ENCODE measurements at places on chromosomes 3 and 15. TPM values are rescaled to one million over a fixed set of nuclear protein-coding genes. Genes with fewer than 3 reads are reported as not detected.

DNA sequence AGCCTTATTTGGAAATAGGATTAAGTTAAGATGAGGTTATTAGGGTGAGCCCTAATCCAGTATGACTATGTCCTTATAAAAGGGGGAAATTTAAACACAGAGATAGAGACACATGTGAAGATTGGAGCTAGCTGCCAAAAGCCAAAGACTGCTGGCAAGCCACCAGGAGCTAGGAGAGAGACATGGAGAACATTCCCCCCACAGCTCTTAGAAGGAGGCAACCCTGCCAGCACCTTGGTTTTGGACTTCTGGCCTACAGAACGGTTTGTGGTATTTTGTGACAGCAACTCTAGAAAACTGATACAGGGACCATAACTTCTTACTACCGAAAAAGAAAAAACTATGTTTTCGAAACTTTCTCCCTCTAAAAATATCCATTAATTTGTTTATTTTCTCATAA lies 245.3 kb upstream of the RARB start:
- no peaks in the 10 kb centered on the region for H3K4me1 ChIP-seq
- no peaks in the 10 kb centered on the region for H3K36me3 ChIP-seq
- no peaks in the 10 kb centered on the region for H3K27me3 ChIP-seq
- no peak overlapping the region for H3K27ac ChIP-seq

DNA sequence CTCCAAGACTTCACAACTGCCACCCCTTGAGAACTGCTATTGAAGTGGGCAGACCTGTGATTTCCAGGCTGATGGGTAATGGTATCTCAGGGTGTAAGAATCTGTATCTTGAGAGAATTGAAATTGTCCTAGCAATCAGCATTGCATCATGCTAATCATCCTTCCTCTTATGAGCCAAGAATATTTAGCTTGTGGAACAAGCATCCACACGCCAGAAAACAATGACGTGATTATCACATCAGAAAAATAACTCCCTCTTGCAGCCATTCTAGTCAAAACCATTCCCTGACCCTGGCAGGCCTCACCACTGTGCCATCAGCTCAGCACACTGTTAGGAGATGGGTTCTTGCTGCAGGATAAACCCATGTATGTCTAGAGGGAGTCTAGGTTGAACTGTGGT lies 6.7 kb downstream of the BCL2L10 start:
- no peak for DNase-seq
- no peak overlapping the region for H3K27ac ChIP-seq
- H3K4me1 ChIP-seq = peaks cover 20% of the 10 kb centered on the region
- H3K36me3 ChIP-seq = no peaks in the 10 kb centered on the region
- H3K27me3 ChIP-seq = peaks cover 20% of the 10 kb centered on the region

DNA sequence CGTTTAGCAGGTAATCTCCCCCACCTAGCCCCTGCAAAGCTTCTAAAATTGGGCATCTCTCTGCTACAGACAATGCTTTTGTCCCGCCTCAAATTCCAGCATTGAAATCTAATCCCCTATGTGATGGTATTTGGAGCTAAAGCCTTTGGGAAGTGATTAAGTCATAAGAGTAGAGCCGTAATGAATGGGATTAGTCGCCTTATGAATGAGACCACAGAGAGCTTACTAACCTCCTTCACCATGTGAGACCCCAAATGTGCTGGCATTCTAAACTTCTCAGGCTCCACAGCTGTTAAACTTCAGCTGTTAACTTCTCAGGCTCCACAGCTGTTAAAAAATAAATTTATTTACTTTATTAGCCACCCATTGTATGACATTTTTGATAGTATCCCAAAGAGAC lies 374.2 kb upstream of the BCHE start:
- no peaks in the 10 kb centered on the region for H3K27me3 ChIP-seq
- DNase-seq = no peak
- no peaks in the 10 kb centered on the region for H3K36me3 ChIP-seq
- no peak overlapping the region for H3K4me3 ChIP-seq
- no peaks in the 10 kb centered on the region for H3K4me1 ChIP-seq

- DNase-seq = no peak
- no peaks in the 10 kb centered on the region for H3K36me3 ChIP-seq
- peaks cover 2% of the 10 kb centered on the region for H3K4me1 ChIP-seq
- no peak overlapping the region for H3K4me3 ChIP-seq
These were observed 16.7 kb upstream of the PIGZ start for GRCh38 chr3:196985298-196985697.

DNA sequence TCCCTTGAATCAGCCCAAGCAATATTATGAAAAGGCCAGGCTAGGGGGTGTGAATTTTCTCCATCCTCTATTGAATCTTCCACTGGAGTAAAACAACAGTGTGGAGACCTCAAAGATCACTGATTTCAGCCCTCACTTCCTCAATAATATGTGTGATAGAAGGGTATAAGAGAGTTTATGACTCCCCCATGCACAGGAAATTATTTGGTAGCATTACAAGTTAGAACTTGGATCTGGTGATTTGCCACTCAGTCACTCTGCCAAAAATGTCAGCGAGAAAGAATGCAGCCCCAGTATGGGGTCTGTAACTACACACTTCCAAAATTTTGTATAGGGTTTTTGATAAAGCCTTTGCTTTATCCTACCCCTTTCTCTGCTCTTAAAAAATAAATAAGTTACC lies 81.0 kb upstream of the KCNMB2 start:
- DNase-seq = no peak
- H3K4me1 ChIP-seq = no peaks in the 10 kb centered on the region
- no peak overlapping the region for H3K4me3 ChIP-seq
- no peak overlapping the region for H3K27ac ChIP-seq

DNA sequence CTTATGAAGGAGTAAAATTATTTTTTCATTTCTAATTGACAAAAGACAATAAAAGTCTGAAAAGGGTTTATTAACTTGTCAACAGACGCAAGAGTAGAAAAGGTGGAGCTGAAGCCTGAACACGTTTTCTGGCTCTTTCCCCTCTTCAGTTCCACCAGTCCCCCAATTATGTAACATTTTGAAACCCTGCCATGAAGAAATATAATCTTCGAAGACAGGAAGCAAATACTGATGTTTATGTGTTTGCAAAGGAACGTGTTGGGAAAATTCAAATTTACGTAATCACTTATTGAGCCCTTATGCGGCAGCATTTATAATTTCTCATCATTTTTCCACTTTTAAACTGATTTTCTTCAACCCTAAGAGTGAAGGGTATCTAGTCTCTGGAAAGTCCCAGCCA lies 767 bp downstream of the AP3S2 start:
- H3K36me3 ChIP-seq = peaks cover 8% of the 10 kb centered on the region
- H3K27me3 ChIP-seq = no peaks in the 10 kb centered on the region
- H3K4me3 ChIP-seq = peak overlapping the region; percentile 98
- peaks cover 16% of the 10 kb centered on the region for H3K4me1 ChIP-seq

GRCh38 chr15:90903733-90904536 lies 833 bp downstream of the MAN2A2 start:
- peak overlapping the region; percentile 78 for H3K4me3 ChIP-seq
- no peaks in the 10 kb centered on the region for H3K27me3 ChIP-seq
- peaks cover 12% of the 10 kb centered on the region for H3K36me3 ChIP-seq

- H3K4me1 ChIP-seq = peaks cover 26% of the 10 kb centered on the region
- no peak for DNase-seq
- no peak overlapping the region for H3K27ac ChIP-seq
- no peaks in the 10 kb centered on the region for H3K27me3 ChIP-seq
These were observed 2.4 kb downstream of the HYAL3 start for GRCh38 chr3:50296721-50297383.

DNA sequence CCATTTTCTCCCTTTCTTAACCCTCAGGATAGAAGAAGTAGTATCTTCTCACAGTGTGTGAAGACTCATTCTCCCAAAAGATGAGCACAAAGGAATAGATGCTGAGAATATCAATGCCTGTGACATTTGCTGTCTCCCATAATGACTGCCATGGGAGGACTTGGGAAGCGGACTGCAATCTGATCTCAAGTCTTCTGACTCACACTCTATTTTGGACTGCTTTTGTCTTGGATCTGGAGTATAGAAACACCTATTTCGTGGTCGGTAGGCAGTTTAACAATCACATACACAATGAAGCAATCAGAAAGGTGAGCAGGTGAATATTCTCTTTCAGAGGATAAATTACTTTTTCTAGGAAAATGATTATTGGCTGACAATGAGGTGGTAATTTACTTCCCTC lies 852.0 kb downstream of the FHIT start:
- H3K36me3 ChIP-seq = no peaks in the 10 kb centered on the region
- DNase-seq = no peak
- H3K4me1 ChIP-seq = no peaks in the 10 kb centered on the region

DNA sequence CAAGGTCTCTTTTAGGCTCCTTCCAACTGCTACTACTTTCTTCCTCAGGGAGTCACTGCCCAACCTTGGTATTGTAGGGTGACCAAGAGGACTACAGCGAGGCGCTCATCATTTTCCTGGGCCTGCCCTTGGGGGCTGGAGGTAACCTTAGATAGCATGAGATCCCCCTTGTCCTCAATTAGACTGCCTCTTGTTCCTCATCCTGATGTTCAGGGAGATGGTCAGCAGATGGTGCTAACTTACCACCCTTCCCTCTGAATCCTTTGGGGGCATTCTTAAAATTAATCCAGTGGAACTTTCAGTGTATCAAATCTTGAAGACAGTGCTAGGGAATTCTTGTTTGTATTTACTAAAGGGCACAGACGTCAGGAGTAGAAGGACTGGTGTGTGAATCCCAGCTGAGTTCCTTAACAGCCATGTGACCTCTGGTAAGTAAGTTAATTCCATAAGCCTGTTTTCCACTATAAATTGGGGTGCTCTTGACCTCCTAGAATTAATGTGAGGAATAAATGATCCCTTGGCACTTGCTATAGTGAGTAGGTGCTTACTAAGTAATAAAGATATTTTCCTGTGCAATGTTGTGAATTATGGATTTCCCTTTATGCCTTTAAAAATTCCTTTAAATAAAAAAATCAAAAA lies 4.1 kb upstream of the CLPX start:
- DNase-seq = peak; percentile 82
- H3K4me3 ChIP-seq = no peak overlapping the region
- H3K27me3 ChIP-seq = no peaks in the 10 kb centered on the region

DNA sequence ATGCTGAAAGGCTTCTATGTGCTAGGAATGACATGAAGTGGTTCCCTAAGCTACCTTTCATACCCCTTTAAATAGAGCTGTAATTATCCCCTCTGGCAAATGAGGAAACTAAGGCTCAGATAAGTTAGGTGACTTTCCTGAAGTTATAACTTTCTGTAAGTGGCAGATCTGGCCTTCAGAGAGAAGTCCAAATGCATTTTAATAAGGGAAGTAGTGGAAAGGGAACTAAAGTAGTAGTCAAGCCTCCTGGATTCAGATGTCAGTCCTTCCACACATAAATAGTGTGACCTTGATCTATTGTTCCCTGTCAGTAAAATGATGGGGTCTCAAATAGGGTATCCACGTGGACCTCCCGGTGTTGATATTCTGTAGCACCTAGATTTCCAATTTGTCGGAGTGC lies 277.7 kb downstream of the EDEM1 start:
- H3K4me1 ChIP-seq = no peaks in the 10 kb centered on the region
- DNase-seq = no peak
- H3K36me3 ChIP-seq = no peaks in the 10 kb centered on the region
- H3K27ac ChIP-seq = no peak overlapping the region

DNA sequence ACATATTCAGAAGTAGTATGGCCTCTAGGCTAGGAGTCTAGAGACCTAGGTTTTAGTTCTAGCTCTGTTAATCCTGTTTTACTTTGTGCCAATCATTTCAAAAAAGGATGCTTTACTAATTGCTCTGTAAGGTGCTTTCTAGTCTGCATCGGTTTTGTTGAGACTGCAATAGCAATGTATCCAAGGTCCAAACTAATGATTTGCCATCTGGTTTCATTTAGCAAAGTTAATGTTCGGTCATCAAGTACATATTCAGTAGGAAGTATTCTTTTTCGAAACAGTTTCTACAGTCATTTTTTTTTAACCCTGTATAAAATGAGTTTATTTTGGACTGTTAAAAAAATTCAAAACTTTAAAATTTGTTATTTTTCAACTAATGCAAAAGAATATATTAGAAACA lies 2.0 kb upstream of the GALK2 start:
- no peaks in the 10 kb centered on the region for H3K36me3 ChIP-seq
- DNase-seq = no peak
- no peak overlapping the region for H3K27ac ChIP-seq

GRCh38 chr15:72912121-72912520 lies 128.6 kb upstream of the ADPGK start:
- DNase-seq = no peak
- H3K4me1 ChIP-seq = no peaks in the 10 kb centered on the region
- H3K36me3 ChIP-seq = no peaks in the 10 kb centered on the region
- H3K4me3 ChIP-seq = no peak overlapping the region
- H3K27ac ChIP-seq = no peak overlapping the region

GRCh38 chr15:83556754-83557153 lies 97.2 kb upstream of the ADAMTSL3 start:
- no peaks in the 10 kb centered on the region for H3K36me3 ChIP-seq
- H3K4me3 ChIP-seq = no peak overlapping the region
- peak; percentile 22 for DNase-seq

- H3K4me3 ChIP-seq = no peak overlapping the region
- H3K27me3 ChIP-seq = no peaks in the 10 kb centered on the region
- H3K36me3 ChIP-seq = no peaks in the 10 kb centered on the region
- no peak for DNase-seq
- H3K27ac ChIP-seq = no peak overlapping the region
- H3K4me1 ChIP-seq = no peaks in the 10 kb centered on the region
These were observed 53.3 kb upstream of the ZNF385D start for GRCh38 chr3:21804330-21804729.

The CHL1 gene
- 3.6 TPM for total RNA-seq

The KLHL6 gene
- total RNA-seq = under 0.01 TPM

The CSTA gene
- 18.1 TPM for total RNA-seq

The APPL1 gene
- 63.9 TPM for total RNA-seq

Data from osteoblast (primary cell).